ENCODE measurements at places on chromosomes 11 and 22. TPM values are rescaled to one million over a fixed set of nuclear protein-coding genes. Genes with fewer than 3 reads are reported as not detected.

OR6A2 gene
- total RNA-seq = not detected

SLC22A6 gene
- not detected for total RNA-seq

LRFN4 gene
- 105 TPM for total RNA-seq

KDM4E gene
- not detected for total RNA-seq

SLC6A5 gene
- total RNA-seq = not detected

GAS2 gene
- total RNA-seq = 0.86 TPM

CNGA4 gene
- total RNA-seq = 0.07 TPM

ARHGAP42 gene
- total RNA-seq = 6.7 TPM

C22orf15 gene
- total RNA-seq = not detected

FAM89B gene
- 24.8 TPM for total RNA-seq

SELENOM gene
- total RNA-seq = 53.7 TPM

SMIM38 gene
- 0.05 TPM for total RNA-seq

CCDC87 gene
- total RNA-seq = 0.49 TPM

CDC42EP2 gene
- 16.1 TPM for total RNA-seq

DTX4 gene
- 4.7 TPM for total RNA-seq
